ENCODE measurements at places on chromosomes 5 and 9. TPM values are rescaled to one million over a fixed set of nuclear protein-coding genes. Genes with fewer than 3 reads are reported as not detected.

TLX3 gene
- polyA plus RNA-seq, result not detected

PRSS3 gene
- polyA plus RNA-seq, result not detected

MYOT gene
- polyA plus RNA-seq, result not detected

MGAT4B gene
- 17.3 TPM for polyA plus RNA-seq

STPG3 gene
- not detected for polyA plus RNA-seq

GPR150 gene
- polyA plus RNA-seq, result 0.64 TPM

ANKRD20A1 gene
- not detected for polyA plus RNA-seq

MARVELD2 gene
- polyA plus RNA-seq, result not detected

SLC6A7 gene
- polyA plus RNA-seq, result not detected

CCL28 gene
- 20.5 TPM for polyA plus RNA-seq

C5orf46 gene
- polyA plus RNA-seq, result not detected

C9orf57 gene
- polyA plus RNA-seq, result not detected

PCDHA5 gene
- polyA plus RNA-seq, result not detected

NPR3 gene
- polyA plus RNA-seq, result not detected

CENPP gene
- 3.5 TPM for polyA plus RNA-seq

PCDHGA7 gene
- polyA plus RNA-seq, result not detected

FRMD3 gene
- 1.1 TPM for polyA plus RNA-seq

ANKRD33B gene
- polyA plus RNA-seq, result 2.1 TPM

EPB41L4A gene
- polyA plus RNA-seq, result 1.2 TPM

PCDHGC3 gene
- not detected for polyA plus RNA-seq

GAPT gene
- polyA plus RNA-seq, result 308 TPM

SVEP1 gene
- not detected for polyA plus RNA-seq

TMEM252 gene
- not detected for polyA plus RNA-seq

CDC20B gene
- not detected for polyA plus RNA-seq

TYRP1 gene
- not detected for polyA plus RNA-seq

SPATA31C1 gene
- not detected for polyA plus RNA-seq

C6 gene
- polyA plus RNA-seq, result not detected

All from naive B cell (primary cell).